B cell (primary cell): ENCODE measurements at places on chromosomes 1 and 21. TPM values are rescaled to one million over a fixed set of nuclear protein-coding genes. Genes with fewer than 3 reads are reported as not detected.

HCRTR1 gene
- not detected in 2 replicates for polyA plus RNA-seq

DNA sequence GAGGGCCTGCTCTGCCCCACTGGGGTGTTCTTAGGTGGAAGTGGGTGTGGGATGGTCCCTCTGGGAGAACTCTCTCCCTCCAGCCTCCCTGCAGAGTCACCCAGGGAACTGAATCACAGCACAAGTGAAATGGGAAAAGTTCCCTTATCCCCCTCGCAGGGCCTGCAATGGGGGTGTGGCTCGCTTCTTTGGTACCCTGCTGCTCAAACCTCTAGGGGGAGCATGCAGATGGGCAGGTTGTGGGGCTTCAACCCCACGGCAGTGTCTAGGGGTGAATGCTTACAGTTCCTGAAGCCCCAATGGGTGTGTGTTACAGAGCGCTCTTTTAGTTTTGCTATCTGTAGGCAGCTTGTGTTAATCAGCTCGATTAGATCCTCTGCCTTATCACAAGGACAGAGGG lies 59.0 kb upstream of the TINAGL1 start:
- no peak for DNase-seq

DNA sequence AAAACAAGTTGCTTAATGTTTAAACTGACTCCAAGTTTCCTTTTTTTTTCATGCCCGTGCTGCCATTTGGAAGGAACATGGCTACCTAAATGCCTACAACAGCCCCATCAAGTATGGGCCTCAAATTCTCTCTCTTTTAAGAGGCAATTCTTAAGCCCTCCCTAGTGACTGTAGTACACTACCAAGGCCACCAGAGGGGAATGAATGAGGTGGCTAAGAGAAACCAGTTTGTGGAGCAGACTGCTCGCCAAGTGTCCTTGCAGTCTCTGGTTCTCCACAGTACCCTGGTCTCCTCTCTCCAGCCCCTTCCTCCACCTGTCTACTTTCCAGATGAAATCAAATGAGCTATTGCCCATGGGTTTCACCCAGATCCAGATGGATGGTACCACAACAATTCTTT lies 1809.6 kb downstream of the BRINP3 start:
- no peak for DNase-seq

C8A gene
- not detected in 2 replicates for polyA plus RNA-seq

GPA33 gene
- polyA plus RNA-seq = 2.4 and 2.5 TPM in 2 replicates

DNA sequence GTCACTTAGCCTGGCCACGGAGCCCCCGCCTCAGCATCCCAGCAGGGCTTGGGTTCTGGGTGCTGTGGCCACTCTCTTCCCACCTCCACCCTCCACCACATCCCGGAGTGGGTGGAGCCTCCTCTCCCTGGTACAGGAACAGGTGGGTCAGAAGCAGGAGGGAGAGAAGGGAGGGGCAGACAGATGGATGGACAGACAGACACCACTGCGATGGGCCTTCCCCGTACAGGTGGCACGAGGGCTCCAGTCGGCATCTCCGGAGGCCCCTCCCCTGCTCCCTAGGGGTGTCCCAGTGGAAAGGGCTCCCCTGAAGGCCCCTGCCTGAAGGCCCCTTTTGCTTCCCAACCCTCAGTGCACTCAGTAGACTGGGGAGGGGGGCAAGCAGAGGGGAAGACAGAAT lies 96.9 kb upstream of the TARDBP start:
- DNase-seq = no peak

CLDN8 gene
- not detected in 2 replicates for polyA plus RNA-seq

DNA sequence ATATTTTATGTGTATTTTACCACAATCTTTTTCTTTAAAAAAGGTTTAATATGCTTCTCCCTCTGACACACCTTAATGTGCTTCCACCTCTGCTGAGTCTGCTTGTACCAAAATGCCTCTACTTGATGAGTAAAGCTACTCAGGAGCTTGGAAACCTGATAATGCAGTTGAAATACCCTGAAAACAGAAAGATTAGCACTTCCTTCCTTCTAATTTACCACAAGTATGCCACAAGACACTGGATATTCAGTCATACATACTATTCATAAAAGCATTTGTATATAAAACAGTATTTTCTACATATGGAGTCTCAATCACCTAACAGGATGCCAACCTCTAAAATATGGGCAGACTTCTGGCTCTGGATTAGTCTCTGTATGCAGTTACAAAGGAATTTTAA lies 55.0 kb downstream of the SLC35D1 start:
- DNase-seq = no peak
